ENCODE measurements at places on chromosomes 13 and 19.

DNA sequence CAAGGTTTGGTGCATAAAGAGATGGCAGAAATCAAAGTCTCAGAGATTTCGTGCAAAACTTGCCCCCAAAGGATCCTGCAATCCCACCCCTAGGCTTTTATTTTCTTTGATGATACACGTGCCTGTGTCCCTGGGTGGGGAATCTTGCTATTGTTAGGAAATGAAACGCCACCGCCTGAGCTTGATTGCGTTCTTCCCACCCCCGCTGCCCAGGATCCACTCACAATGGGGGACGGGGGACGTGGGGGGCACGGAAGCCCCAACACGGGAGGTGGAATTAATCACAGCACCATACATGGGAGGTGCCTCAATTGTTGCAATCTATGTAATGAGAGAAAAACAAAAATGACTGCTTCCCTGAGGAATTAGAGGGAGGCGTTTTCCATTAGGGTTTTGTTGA, 39.6 kb downstream of the ZNRF4 start:
- DNase-seq, result no peak

DNA sequence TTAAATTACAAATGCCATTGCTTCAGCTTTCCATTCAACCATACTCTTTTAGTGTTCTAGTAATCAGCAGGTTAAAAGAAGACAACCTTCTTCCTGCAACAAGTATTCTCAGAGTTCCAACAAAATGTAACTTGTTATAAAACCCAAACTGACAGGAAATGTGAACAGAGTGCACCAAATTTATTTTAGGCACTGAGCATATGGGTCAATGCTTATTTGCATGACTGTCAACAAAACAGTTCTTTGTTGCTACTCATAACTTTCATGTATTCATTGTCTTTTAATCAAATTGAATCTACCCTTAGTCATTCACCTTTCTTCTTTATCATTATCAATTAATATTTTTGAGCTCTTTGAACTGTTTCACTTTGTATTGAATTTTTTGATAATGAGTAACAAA, 554.1 kb downstream of the DACH1 start:
- DNase-seq, result no peak

- no peak for DNase-seq
Observed at GRCh38 chr13:72760189-72760588, 21.5 kb downstream of the DIS3 start.

DNA sequence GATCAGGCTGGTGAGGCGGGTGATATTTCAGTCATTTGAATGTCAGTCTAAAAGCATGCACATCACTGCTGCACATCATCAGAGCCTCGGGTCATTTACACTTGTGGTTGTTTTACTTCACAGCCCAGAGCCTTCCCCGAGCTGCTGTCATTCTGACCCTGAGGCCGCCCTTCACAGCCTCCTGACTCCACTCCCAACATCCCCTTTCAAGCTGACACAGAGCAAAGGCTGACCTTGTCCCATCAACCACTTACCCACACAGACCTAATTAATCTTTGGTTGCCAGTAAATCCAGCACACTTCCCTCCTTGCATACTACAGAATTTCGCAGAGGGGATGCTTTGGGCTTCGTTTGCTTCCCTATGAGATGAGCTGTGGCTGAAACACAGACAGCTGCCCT, 528.1 kb downstream of the DIAPH3 start:
- DNase-seq, result no peak

DNA sequence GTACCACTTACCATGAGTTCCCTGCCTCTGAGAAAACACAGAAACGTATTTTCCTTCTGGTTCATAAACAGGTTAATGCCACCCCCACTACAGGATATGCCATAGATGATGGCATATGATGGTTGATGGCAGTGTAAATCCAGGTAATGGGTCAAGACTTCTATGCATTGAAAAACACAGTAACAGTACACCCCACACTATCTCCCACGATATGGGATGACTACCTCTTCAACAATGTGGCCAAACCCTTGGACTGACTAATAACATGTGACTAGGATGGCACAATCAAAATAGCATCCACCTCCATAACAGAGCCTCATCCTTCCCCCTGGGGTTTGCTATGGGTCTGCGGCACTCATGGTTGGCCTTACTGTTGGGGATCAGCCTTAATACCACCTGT, 22.0 kb downstream of the ZNF235 start:
- DNase-seq, result no peak

DNA sequence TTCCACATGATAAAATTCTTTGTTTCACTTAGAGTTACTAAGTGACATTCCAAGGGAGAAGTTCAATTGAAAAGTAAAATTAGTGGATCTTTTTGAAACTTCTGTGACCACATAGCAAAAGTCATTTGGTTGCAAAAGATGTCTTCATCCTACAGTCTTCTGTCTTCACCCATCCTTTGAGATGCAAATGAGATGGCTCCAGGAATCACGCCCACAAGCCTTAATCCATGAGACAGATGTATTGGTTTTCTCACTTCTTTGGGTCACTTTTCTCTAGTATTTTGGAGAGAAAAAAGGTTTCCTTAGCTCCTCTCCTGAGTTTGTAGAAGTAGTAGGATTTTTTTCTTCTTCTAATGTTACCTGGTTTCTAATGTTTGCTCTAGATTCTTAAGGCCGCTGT, 259.5 kb upstream of the SLC10A2 start:
- DNase-seq, result no peak

GRCh38 chr13:41453620-41454019, 3.7 kb upstream of the RGCC start:
- DNase-seq, result no peak

- DNase-seq, result no peak
Observed at GRCh38 chr13:106529415-106530170, 5.9 kb downstream of the EFNB2 start.

GRCh38 chr19:46367426-46367825, 20.5 kb downstream of the PPP5C start:
- DNase-seq, result no peak

Measured in globus pallidus (tissue), 1 donor.